Eye (tissue), 1 donor: ENCODE measurements at places on chromosomes 4 and X.

DNA sequence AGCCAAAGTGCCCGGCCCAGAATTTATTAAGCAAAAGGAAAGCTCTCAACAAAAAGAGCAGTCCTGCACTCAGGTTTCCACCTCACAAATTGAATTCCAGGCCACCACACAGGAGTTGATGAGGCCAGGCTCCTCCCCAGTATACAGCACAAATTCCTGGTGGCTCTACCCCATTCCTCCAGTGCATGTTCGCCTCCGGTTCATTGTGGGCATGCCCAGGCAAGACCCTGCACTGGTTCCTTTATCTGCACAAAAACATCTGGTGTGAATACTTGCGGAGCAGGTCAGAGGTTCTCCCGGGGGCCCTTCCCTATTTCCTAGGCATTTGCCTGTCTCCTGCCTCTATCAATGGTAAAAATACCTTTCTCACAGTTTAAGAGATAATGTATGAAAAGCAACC, 195.2 kb upstream of the ANXA10 start:
- no peak for DNase-seq

DNA sequence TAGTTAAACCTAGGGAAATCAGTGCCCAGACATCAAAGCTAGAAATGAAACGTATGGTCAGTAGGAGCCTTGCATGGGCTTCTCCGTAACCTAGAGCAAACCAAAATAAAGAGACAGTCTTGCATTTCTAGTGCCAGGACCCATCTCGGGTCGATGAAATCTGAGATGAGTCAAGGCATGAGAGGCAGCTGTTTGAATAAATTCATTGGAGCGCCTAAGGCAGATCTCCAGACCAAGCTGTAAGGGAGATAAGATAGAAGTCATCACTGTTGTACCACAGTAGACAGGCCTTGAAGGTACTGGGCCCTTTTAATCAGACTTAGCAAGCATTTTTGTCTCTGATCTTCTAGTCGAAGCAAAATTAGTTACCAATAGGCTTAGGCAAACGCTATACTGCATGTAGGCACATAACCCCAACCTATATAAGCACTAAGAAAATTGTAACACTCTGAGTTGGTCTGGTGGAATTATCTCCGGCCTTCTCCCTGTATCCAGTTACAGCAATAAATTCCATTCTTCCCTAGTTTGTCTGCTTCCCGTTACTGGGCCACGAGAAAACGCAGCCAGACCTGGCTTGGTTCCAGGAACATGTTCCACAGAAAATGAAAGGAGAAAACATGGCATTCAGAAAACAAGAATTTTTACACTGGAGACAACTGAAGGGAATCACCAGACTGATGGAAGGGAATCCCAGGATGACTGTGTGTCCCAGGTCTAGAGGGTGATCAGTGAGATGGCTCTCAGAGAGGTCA, 21.1 kb upstream of the PAPSS1 start:
- DNase-seq: peak; percentile 69

DNA sequence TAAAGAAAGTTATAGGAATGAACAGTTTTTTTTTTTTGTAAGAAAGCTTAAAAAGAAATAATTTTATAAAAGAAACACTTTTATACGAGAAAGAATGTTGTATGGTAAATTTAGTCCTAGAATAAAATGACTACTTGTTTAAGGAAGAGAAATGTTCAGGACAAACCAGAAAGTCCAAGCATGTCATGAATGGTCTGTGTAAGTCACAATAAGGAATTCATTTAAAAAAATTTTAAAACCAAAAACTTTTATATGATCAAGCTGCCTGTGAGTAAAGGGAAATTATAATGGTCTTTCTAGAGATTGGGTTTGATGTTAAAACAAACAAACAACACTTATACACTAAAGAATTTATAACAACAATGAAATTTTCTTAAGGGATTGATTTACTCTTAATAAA, 858.9 kb upstream of the PCDH7 start:
- DNase-seq: peak; percentile 5

DNA sequence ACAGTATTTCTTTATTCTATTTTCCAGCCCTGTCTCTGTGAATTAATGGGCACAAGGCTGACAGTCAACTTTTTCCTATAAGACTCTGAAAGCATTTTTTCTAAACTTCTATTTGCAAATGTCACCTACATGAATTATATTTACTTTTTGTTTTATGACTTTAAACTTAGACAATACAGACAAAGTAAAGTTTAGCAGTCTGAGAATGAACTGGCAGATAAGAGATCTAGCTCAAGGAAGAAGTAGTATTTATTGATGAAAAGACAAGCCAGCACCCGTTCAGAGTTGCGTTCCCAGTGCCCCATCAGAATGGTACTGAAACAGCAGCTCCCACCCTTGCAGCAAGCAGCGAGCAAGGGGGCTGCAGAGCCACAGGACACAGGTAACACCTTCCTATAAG, 148.5 kb downstream of the FAM13A start:
- no peak for DNase-seq

DNA sequence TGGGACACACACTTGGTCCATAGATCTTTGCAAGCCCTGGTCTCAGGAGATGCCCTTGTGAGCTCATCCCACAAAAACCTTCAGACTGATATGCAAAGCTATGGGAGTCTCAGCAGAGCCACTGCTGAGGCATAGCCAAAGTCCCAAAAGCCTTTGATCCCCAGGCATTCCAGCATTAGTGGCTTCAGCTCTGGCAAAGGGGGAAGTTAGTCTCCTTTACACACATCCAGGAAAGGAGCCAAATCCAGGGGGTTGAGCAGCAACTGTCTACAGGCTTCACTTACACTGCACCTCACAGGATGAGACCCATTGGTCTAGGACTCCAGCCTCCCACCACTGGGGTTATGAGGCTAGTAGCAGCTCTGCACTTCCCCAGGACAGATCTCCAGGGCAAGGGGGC, 14.0 kb downstream of the PF4 start:
- no peak for DNase-seq

GRCh38 chr4:106981431-106981830, 54.7 kb downstream of the DKK2 start:
- DNase-seq: no peak
